Ovary (tissue), 10 donors: ENCODE measurements at places on chromosomes 11 and 22.

GRCh38 chr11:128642571-128642970, 51.3 kb upstream of the FLI1 start:
- no peak for DNase-seq
- H3K27ac ChIP-seq = no peak overlapping the region
- H3K4me3 ChIP-seq = no peak overlapping the region

- peaks cover 5% of the 10 kb centered on the region for H3K4me1 ChIP-seq
- DNase-seq = no peak
- no peak overlapping the region for H3K4me3 ChIP-seq
- no peaks in the 10 kb centered on the region for H3K27me3 ChIP-seq
Observed at GRCh38 chr22:27983361-27983791, 64.3 kb upstream of the PITPNB start.

- no peak overlapping the region for H3K4me3 ChIP-seq
- no peaks in the 10 kb centered on the region for H3K27me3 ChIP-seq
- peaks cover 2% of the 10 kb centered on the region for H3K4me1 ChIP-seq
- no peak for DNase-seq
Observed at GRCh38 chr11:20156876-20157613, 3.2 kb downstream of the DBX1 start.

GRCh38 chr11:65766535-65766934, 14.2 kb downstream of the AP5B1 start:
- H3K4me1 ChIP-seq = no peaks in the 10 kb centered on the region
- H3K27ac ChIP-seq = no peak overlapping the region
- H3K4me3 ChIP-seq = no peak overlapping the region
- no peaks in the 10 kb centered on the region for H3K27me3 ChIP-seq
- no peaks in the 10 kb centered on the region for H3K36me3 ChIP-seq
- no peak for DNase-seq

GRCh38 chr22:44454113-44454769, 43.8 kb downstream of the RTL6 start:
- H3K4me1 ChIP-seq = no peaks in the 10 kb centered on the region
- H3K27ac ChIP-seq = no peak overlapping the region
- no peaks in the 10 kb centered on the region for H3K36me3 ChIP-seq
- DNase-seq = no peak
- H3K27me3 ChIP-seq = no peaks in the 10 kb centered on the region

GRCh38 chr11:131802440-131803115, 432.2 kb downstream of the NTM start:
- H3K36me3 ChIP-seq = no peaks in the 10 kb centered on the region
- no peaks in the 10 kb centered on the region for H3K4me1 ChIP-seq
- H3K27me3 ChIP-seq = no peaks in the 10 kb centered on the region
- DNase-seq = no peak
- H3K27ac ChIP-seq = no peak overlapping the region

DNA sequence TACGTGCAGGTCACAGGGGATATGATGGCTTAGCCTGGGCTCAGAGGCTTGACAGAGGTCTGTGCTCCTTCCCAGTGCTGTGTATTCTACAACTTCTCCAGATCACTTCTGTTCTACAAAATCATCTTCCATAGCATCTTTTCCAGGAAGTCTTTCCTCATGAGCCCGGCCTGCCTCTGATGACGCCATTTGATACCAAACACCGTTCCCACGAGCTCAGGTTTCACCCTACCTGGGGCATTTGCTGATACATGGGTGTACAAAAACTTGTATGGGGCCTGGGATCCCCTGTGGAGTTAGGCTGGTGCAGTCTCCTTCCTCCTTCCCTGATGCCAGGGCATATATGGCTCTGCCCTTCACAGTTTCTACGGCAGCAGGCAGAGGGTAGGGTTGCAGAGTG, 78.7 kb downstream of the NECTIN1 start:
- no peaks in the 10 kb centered on the region for H3K4me1 ChIP-seq
- H3K27me3 ChIP-seq = no peaks in the 10 kb centered on the region
- H3K27ac ChIP-seq = no peak overlapping the region
- no peaks in the 10 kb centered on the region for H3K36me3 ChIP-seq
- no peak overlapping the region for H3K4me3 ChIP-seq
- DNase-seq = no peak

GRCh38 chr11:12767577-12767976, 93.4 kb downstream of the TEAD1 start:
- H3K27ac ChIP-seq = no peak overlapping the region
- H3K4me1 ChIP-seq = peaks cover 28% of the 10 kb centered on the region
- no peak for DNase-seq
- no peak overlapping the region for H3K4me3 ChIP-seq

DNA sequence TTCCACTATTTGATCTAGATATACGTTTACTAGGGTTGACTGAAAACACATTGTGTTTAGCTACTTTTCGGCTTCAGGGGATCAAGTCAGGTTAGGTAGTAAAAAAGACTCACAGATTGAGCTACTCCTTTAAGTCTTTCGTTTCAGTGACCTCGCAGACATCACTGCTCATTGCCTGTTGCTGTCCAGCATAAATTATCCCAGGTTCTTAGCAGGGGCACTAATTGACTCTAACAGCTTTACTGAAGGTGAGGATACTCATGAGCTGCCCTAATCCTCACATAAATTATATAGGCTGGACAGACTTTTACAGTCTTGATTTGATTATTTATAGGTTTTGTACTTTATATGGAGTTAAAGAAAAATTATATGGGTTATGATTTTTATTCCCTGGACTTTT, 3.7 kb downstream of the CARD18 start:
- no peaks in the 10 kb centered on the region for H3K27me3 ChIP-seq
- no peak overlapping the region for H3K27ac ChIP-seq
- H3K4me3 ChIP-seq = no peak overlapping the region
- H3K36me3 ChIP-seq = no peaks in the 10 kb centered on the region
- no peaks in the 10 kb centered on the region for H3K4me1 ChIP-seq

- no peaks in the 10 kb centered on the region for H3K36me3 ChIP-seq
- no peak overlapping the region for H3K27ac ChIP-seq
- H3K27me3 ChIP-seq = no peaks in the 10 kb centered on the region
- no peaks in the 10 kb centered on the region for H3K4me1 ChIP-seq
Observed at GRCh38 chr11:16173798-16174197, 182.5 kb downstream of the SOX6 start.

GRCh38 chr11:118126082-118126838, 26.4 kb downstream of the SCN4B start:
- DNase-seq = no peak
- H3K27ac ChIP-seq = no peak overlapping the region

- no peak overlapping the region for H3K27ac ChIP-seq
Observed at GRCh38 chr11:133606124-133606523, 73.8 kb upstream of the OPCML start.
